Activated CD8-positive, alpha-beta memory T cell treated with anti-CD3 and anti-CD28 coated beads, Interleukin-2, amount 50 U/mL, for 48 hours (primary cell): ENCODE measurements at places on chromosomes 1 and 21.

GRCh38 chr1:204177133-204177532 is 11.0 kb upstream of the REN start:
- no peak for DNase-seq

DNA sequence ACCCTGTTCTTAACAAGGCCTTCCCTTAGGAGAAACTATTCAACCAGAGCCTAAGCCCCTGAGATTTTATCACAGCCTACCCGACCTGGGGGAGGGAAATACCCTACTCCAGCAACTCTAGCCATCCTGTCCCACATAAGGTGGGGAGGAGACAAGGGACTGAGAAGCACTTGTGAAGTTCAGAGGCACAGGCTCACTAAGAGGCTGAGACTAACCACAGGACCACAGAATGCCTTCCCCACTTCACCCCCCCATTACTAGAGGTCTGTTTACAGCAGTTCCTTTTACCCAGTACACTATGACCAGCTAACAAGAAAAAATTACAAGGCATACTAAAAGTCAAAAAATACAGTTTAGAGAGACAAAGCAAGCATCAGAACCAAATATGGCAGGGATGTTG is 86.8 kb downstream of the TEX35 start:
- no peak for DNase-seq

- no peak for DNase-seq
Measured at GRCh38 chr1:83796409-83796808, 202.5 kb downstream of the TTLL7 start.

DNA sequence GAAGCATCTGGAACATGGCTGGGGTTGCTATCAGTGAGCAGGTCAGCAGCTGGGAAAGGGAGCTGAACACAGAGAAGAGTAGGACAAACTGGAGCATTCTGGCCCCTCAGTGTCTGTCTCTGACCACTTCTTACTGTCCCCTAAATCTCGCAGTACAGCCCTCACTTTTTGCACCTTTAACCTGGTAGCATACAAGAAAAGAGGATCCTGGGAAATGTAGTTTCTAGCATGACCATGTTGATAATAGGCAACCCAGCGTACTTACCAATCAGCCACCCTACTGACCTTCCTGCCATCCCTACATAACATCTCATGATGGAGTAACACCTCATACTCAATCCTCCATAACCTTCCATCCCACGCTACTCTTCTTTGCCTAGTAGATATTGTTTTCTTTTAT is 99.1 kb upstream of the RAVER2 start:
- no peak for DNase-seq

DNA sequence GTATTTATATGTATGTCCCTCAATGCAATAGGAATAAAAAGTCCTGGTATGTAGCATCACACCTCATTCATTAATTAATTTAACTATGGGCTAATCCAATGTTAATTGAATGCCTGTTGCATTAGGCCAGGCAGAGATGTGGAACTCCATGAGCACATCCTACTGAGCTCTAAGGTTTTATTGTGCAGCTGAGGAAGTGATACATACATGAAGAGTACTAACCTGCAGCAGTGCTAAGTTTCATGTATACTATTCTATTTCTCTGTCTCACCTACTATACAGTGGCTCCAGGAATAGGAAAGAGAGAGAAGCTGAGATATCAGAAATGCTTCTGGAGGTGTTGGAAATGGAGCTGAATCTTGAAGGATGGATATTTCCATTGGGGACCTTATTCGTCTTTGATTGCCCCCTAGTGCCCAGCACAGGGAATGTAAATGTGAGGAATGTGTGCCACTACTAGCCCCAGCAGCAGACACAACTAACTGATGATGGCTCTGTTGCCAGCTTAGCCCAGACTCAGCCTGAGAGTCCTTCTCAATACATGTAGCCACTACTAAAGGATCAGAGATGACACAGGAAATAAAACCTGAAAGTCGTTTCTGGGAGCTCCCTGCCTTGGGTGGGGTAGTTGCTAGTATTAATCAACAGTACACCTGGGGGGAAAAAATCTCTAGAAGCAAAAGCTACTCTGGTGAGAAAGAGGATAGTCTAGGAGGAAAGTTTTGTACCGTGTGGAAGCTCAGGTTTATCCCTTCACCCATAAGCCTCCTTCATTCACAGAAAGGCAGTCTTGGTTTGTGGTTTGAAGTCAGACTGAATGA is 173.3 kb upstream of the FOXD3 start:
- DNase-seq: no peak

GRCh38 chr1:34590211-34590623 is 164.6 kb upstream of the GJB5 start:
- DNase-seq: no peak

- DNase-seq: no peak
Measured at GRCh38 chr1:101915597-101915996, 81.1 kb downstream of the OLFM3 start.

DNA sequence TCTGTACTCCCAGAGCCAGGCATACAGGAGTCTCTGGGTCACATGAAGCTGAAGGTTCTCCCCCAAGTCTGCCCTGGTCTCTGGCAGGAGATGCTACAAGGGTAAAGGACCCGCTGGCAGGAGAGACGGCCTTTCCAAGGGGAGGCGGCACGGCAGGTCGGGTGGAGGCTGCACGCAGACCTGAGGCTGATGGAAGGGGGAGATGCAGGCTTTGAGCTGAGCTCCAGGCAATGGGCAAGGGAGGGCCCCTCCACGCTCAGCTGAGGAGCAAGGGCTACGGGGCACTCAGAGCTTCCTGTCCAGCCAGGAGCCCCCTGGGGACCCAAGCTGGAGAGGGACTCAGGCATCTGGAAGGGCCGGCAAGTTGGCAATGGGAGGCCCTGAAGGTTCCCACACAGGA is 50.3 kb downstream of the MEGF6 start:
- no peak for DNase-seq

DNA sequence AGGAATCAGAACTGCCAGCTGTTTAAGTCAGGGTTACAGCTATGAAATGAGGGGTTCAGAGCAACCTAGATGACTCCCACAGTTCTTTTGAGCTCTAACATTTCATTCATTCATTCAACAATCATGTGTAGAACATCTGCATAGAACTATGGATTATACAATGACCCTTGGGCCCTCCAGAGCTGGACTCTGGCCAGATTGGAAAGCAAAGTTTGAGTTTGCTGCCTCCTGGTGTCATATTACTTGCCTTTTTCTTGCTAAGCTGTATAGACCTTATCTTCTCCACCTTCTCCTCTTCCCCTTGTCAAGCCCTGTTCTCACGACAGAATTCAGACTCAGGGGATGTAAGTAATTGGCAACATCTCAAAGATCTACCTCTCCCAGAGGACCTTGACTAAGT is 4.0 kb downstream of the CASQ2 start:
- DNase-seq: no peak

GRCh38 chr1:9841460-9841859 is 17.7 kb upstream of the CLSTN1 start:
- DNase-seq: no peak

GRCh38 chr1:121444096-121444495 is 259.3 kb downstream of the SRGAP2C start:
- DNase-seq: no peak

DNA sequence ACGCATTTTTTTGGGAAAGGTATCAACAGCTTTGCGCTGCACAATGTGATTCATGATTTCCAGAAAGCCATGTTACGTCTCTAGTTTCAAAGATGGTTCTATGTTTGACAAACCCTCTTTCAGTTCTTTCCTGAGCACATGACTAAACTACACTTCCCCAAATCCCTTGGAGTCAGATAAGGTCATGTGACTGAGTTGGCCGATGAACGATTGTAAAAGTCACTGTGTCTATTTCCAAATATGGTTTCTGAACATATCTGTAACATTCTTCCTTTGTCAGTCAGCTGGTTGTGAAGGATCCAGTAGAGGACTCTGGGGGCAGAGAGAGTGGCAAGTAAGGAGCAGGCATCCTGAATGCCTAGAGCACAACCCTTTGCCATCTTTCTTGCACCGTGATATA is 35.4 kb downstream of the TMPRSS15 start:
- DNase-seq: no peak

GRCh38 chr1:26019641-26020315 is 1.8 kb upstream of the EXTL1 start:
- DNase-seq: no peak

GRCh38 chr1:12597792-12598191 is 20.2 kb downstream of the DHRS3 start:
- no peak for DNase-seq

GRCh38 chr1:91549041-91549735 is 48.5 kb downstream of the CDC7 start:
- no peak for DNase-seq

GRCh38 chr21:43207868-43208267 is 39.1 kb downstream of the CRYAA start:
- DNase-seq: peak; percentile 17

DNA sequence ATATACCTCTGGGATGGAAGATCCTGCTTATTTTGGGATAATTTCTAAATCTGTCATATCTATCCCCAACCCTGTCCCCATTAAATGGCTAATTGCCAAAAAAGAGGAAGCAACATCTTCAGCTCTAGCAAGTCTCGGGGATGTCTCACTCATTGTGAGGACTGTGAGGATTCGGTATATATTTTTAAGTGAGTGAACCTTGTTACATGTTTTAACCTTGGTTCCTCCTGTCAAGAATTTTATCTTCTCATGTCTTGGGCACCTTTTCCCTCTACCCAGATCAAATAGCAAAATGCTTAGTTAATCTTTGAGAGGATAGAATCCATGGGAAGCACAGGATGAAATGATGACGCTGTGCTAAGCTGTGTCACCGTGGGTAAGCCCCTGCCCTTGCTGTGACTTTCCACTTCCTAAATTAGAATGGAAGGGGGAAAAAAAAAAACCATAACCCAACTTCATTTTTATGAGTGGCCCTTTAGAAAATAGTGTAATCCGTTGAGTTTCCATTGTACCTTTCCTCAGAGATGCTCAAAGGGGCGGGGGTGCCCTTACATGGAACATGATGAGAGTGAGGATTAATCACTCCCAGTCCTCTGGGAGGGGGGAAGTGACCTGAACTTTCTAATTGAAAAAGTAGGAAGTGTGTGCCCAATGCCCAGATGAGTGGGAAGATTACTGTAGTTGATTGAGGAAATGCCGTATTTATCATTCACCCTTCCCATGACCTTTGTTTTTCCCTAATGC is 7.6 kb downstream of the ATP1A1 start:
- no peak for DNase-seq

DNA sequence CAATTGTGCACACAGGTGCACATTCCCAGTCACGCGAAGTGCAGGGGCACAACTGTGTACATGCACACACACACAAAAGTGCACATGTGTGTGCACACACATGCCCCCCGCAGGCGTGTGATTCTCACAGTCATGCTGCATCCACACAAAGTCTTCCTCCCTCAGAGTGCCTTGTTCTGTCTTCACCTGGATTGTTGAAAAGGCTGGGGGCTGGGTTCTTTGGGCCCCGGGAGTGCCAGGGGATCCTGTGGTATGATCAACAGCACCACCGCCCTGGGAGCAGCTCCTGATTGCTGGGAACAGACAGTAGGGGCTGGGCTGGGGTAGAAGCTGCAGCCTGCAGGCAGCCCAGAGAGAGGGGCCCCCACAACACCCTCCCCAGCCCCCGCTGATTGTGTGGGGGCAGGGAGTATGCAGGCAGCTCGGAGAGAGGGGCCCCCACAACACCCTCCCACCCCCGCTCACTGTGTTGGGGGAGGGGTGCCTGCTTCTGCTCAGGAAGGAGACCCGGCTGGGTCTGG is 3.4 kb downstream of the COL18A1 start:
- no peak for DNase-seq

DNA sequence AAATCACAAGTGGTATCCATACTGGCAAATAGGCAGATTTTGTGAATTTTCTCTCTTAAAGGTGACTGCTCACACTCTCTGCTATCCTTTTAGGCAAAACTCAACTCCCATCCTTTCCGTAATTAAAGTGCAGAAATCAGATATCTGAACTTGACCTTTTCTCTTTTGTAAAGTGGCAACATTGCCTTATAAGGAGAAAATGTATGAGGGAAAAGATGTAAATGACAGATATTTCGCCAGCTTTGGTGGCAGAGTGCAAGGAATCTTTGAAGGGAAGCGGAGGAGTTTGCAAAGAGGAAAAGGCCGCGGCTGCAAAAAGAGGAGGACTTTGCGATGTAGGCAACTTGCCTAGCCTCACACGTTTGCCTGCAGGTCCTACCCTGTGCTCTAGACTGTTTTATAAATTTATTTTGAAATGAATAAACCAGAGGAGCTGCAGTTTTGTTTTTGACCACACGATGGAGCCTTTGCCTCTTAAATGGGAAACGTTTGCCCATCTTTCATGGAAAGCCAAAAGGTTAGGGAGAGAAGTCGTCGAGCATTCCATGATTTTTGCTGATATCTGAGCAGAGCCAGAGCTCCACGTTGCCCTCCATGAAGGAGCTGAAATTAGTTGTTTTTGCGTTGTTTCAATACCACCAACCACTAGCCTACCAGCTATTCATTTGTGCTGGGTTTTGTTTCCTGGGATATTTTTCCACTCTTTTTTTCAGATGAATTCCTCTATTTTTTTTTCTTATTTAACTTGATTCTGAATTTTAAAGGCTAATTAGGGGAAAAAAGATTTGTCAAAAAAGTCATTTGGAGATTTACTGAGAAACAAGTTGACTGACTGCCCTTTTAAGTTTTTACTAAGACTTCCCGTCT is 242.3 kb downstream of the LMX1A start:
- DNase-seq: peak; percentile 50

GRCh38 chr1:166166329-166166697 is 488 bp downstream of the FAM78B start:
- DNase-seq: peak; percentile 51
